ENCODE measurements at places on chromosomes 5 and 9.

DNA sequence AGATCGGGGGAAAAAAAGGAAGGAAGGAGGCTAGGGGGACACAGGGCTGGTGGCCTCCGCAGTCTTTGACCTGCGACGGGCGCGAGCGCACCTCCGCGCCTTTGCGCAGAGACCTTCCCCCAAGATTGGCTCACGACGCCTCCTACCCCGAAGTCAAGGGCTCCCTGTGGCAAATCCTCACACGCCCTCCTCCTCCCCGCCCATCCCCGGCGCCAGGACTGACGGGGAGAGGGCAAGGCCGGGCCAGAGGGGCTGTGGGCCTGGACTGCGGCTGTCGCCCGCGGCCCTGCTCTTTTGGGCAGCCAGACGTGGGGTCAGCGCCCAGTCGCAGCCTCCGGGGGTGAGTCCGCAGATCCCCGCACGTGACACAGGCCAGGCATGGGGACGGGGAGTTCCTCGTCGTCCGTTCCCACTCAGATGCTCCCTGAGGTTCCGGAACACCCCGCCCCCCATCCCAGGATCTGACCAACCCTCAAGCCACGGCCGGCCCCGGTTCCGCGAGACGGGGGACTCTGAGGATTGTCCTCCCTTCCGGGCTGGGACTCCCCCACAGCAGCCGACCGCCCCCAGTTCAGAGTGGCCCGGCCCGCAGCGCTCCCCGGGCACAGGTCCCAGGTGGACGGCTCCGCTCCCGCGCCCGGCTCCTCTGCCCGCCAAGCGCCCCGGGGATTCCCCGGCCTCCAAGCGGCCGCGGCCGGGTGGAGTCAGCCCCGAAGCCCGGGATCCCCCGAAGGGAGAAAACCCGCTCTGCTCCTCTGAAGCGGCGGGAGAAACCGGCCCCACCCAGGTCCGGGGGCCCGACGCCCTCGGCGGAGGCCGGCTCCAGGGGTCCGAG is 543 bp upstream of the ANKRD33B start:
- DNase-seq, result peak; percentile 60

DNA sequence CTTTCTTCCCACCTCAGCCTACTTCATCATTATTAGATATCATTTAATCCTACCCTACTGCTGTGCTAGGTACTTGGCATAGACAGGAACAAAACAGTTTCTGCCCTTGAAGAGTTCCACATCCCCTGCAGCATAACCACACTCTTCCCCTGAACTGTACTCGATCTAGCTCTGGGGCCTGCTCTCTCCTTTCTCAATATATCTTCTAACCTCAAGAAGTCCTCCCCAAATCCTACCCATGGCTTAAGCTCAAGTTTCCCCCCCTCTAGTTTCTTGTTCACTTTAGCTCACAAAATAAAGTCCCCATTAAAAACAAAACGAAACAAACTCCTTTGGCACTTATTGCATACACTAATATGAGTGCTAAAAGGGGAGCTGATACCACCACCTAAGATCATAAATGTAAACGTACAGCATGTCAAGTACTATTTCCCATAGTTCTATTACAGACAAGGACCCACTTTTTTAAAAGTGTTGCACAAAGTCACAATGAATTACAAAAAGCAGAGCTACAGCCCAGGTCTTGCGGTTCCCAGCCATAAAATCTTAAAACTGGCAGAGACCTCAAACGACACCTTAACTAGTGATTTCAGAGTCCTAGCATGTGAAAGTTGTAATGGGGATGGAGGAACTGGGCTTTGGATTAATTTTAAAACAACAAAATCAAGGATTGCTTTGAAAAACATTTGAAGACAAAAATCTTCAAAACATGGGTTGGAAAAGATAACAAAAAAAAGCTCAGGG is 80.7 kb downstream of the PTPDC1 start:
- no peak for DNase-seq

DNA sequence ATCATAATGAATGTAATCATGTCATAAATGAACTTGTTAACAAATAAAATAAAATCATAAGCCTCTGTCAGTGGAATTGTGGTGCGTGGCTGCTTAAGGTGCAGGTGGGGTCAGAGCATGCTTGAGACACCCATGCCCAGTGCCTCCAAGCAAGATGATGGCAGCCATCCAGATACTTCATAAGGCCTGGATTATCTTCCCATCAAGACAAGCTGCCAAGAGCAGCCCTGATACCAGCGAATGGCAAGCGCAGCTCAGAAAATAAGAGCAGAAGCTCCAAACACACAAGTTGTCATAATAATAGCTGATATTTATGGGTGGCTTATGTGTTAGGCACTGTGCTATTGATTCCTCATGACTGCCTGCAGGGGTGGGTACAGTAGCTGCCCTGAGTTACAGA is 21.8 kb upstream of the LMX1B start:
- no peak for DNase-seq

GRCh38 chr9:2321523-2322148 is 300.0 kb upstream of the VLDLR start:
- DNase-seq, result no peak

GRCh38 chr9:8382777-8383527 is 583.4 kb upstream of the DMAC1 start:
- DNase-seq, result no peak

- DNase-seq, result peak; percentile 20
Observed at GRCh38 chr5:159337016-159337955, 7.0 kb upstream of the IL12B start.

DNA sequence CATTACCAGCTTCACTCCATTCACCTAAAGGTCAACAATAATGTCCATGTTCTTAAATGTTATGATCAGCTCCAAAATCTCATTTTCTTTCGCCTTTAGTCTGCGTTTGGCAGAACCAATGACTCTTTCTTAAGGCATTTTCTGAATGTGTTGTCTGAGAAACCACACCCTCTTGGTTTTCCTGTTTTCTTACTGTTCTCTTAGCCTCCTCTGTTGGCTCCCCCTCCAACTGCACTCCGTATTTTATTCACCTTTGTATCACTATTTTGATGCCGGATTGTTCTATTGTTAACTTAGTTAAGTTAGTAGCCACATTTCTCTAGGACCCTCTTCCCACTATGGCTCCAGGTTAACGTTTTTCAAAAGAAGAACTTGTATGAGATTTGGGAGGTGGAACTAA is 185.6 kb downstream of the DMAC1 start:
- DNase-seq, result peak; percentile 12

DNA sequence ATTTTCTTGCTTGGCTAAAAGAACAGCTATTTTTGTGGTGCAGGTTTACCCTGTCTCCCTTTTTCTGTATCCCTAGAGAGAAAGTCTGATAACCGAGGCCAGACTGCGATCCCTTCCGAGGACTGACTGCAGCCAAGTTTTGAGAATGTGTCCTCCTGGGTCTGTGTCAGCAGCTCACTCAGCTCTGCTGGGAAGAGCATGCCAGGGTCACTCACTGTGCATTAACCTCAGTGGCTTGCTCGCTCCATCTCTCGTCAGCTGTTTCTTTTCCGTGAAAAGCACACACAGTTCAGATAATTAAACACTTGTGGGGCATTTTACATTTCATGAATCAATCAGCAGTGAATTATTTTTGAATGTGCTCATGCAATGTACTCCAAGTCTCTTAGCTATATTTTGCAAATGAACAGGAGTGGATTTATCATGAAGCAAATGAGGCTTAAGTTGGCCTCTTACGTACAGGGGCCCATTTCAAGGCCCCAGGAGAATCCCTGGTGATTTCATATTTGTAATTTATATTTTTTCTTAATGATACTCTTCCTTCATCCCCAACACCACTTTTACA is 252.1 kb downstream of the SMARCA2 start:
- DNase-seq, result no peak

DNA sequence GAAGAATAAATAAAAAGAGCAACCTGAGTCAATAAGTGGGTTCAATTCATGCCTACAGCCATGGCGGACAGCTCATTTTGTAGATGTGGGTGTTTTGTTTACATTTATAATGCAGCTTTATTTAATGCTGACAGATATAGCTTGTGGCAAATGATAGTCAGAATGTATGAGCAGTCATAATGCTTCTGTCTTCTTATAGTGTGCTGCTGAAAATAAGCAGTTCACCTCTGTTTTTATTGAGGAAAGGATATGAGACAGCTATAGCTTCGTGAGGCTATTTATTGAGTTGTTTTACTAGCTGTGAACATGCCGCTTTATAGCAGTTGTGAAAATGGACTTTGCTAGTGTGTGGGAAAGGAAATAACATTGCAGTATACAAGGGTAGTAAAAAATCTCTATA is 147.4 kb downstream of the PBX3 start:
- no peak for DNase-seq

DNA sequence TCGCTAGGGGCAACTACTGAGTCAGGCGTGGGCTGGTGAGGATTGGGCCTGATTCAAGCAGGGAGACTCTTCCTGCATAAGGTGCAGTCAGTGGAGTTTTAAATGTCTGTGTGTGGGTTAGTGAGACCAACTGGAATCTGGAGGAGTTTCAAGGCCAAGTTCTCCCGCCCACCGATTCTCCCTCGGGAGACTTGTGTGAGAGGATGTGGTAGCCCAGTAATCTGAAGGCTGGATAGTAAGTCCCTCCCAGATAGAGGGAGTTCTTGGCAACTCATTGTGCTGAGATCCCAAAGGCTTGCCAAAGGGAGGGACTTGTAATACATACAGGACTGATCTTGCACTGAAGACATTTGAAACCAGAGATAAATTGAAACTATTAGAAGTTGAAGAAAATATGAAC is 51.8 kb downstream of the WDR36 start:
- DNase-seq, result no peak

DNA sequence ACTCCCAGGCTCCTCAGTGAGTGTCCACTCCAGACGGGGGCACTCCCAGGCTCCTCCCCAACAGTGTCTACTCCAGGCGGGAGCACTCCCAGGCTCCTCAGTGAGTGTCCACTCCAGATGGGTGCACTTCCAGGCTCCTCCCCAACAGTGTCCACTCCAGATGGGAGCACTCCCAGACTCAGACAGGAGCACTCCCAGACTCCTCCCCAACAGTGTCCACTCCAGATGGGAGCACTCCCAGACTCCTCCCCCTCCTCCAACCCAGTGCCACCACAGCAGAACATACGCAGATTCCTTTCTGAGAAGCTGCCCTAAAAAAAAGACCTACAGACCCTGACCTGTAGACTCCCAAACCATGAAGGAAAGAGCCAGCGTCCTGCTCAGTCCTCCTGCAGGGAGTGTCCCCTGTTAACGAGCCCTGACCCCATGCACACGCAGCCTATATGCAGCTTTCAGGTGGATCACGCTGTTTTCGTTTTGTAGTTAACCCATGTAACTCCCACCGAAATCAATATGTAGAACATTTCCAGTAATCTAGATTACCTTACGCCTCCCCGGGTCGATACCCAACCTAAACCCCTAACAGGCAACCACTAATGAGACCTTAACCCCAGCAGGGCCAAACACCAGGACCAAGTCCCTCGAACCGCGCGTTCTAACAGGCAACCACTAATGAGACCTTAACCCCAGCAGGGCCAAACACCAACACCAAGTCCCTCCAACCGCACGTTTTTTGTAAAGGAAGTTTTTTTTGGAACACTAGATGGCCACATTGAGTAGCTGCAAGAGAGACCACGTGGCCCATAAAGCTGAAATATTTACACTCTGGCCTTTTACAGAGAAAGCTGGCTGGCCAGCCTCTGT is 15.7 kb downstream of the PNPLA7 start:
- DNase-seq, result peak; percentile 80

DNA sequence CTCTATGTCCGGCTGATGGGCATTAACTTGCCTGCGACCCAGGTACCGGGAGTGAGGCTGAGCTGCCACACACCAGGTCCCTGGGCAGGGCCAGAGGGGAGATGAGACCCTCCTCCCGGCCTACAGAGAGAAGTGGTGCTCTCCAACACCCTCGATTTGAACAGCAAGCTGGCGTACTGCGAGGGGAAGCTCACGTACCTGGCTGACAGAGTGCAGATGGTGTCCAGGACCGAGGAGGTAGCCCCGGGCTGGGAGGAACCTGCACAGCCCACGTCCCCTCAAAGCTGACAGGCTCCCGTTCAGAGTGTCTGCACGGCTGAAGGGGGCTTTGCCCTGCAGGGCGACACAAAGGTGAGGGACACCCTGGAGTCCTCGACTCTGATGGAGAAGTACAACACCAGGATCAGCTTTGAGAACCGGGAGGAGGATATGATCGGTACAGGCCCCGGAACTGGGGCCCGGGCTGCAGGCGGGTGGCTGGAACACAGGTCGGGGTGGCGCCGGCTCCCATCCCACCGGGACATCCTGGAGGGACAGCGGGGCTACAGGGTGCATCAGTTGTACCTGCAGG is 1.0 kb upstream of the RABL6 start:
- DNase-seq, result no peak

- DNase-seq, result no peak
Observed at GRCh38 chr5:50593681-50594080, 72.8 kb upstream of the PARP8 start.

- DNase-seq, result no peak
Observed at GRCh38 chr9:133023117-133023890, 7.5 kb upstream of the GTF3C5 start.

DNA sequence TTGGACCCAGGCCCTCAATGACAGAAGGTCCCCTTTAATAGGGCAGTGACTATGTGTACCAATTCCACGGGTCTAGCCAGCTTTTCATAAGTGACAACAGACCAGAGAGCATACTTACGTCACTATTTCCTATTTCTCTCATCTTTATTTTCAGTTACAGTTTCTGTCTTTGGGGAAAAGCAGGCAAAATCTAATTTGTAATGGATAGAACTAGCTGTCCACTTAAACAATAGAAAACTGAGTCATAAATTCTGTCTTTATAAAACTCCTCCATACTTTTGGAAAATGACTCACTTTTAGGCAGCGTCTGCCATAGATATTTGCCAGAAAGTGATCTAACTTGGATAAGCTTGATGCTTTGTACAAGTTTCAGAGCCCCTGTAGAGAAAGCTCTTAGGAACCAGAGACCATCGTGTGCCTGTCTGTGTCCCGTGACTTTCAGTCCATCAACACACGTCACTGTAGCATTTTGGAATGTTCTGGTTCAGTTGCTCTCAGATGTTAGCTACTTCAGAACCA is 101.9 kb downstream of the F2RL2 start:
- no peak for DNase-seq

- no peak for DNase-seq
Observed at GRCh38 chr9:108473209-108474112, 382.3 kb downstream of the ACTL7B start.

- no peak for DNase-seq
Observed at GRCh38 chr5:77778881-77779438, 2.8 kb upstream of the TBCA start.

GRCh38 chr9:75175395-75175794 is 87.1 kb downstream of the OSTF1 start:
- DNase-seq, result no peak

GRCh38 chr9:78273761-78274160 is 23.2 kb upstream of the PSAT1 start:
- no peak for DNase-seq

DNA sequence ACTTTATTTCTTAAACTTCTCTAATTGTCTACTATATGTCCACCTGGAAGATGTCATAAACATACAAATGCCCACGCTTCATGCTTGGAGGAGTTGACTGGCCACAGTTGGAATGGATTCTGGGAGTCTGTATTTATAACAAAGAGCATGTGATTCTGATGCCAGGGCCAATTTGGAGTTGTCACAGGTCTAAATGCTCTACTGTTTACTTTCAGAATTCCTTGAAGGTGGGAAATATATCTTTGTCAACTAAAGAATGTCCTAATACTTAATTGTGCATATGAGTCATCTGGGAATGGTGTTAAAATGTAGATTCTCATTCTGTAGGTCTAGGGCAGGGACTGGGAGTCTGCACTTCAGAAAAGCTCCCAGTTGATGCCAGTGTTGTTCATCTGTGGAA is 196.1 kb downstream of the ANXA1 start:
- DNase-seq, result no peak

GRCh38 chr5:38023371-38023770 is 183.5 kb upstream of the GDNF start:
- no peak for DNase-seq

- no peak for DNase-seq
Observed at GRCh38 chr5:172274951-172275753, 8.4 kb downstream of the UBTD2 start.

Data from H54 (cell line).